Activated T-cell treated with anti-CD3 and anti-CD28 coated beads for 24 hours (primary cell): ENCODE measurements at places on chromosomes 2 and 18.

- no peak for DNase-seq
These were observed 181.2 kb downstream of the ATAD2B start for GRCh38 chr2:23745726-23746105.

DNA sequence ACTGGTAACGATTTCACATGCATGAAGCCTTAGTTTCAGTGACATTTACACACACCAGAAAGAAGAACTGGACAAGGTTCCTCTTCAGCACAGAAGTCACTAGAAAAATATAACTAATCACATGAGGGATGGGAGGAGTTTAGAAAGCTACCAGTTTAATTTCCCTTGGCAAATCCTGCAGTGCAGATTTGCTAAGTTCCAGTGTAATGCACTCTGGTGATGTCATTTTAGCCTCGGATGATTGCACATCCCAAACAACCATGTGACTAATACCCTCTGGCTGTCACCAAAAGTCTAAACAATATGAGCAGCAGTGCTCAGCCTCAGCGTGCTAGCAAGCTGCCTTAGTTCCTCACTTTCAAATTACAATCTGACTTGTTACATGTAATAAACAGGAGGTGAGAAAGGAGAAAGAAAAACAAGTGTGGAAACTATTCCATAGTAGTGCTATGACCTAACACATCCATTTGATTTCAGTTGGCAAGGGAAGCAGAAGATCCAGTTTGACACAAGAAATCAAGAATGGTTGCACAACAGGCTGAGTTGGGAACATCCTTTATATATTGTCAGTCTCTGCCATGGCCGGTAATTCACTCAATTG lies 35.3 kb upstream of the PPP1CB start:
- no peak for DNase-seq

DNA sequence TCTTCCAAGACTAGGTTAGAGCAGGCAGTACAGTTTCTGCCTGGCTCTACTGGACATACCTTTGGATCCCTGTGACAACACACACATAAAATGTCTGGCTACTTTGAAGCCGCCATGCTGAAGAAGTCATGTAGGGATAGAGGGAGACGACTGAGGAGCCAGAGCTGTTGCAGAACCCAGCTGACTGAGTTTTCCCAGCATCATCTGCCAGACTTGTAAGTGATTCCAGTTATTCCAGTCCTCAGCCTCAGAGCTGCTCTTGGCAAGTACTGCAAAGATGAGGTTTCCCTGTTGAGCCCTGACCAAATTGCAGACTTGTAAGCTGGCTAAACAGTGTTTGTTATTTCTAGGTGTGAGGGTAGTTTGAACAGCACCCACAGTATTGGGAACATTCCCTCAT lies 31.5 kb upstream of the TSPYL6 start:
- no peak for DNase-seq

DNA sequence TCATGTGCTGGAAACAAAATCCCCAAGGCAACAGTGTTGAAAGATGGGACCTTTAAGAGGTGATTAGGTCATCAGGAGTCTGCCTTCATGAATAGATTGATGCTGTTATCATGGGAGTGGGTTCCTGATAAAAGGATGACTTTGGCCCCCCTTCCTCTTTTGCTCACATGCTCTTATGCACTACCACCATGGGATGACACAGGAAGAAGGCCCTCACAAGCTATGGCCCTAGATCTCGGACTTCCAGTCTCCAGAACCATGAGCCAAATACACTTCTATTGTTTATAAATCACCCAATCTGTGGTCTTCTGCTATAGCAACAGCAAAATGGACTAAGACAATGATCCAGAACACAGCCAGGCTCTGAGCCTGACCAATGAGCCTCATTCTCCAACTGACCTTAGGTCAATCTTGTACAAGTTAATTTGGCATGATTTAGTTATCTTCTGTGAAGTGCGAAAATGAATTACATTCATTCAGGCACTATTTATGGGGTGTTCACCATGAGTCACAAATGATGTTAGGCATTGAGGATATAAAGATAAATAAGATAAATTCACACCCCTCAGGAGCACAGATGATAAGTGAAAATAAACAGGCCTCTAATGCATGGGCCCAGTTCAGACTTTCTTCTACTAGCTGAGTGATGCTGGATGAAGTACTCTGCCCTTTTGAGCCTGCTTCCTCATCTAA lies 37.7 kb upstream of the NT5C1B start:
- no peak for DNase-seq

DNA sequence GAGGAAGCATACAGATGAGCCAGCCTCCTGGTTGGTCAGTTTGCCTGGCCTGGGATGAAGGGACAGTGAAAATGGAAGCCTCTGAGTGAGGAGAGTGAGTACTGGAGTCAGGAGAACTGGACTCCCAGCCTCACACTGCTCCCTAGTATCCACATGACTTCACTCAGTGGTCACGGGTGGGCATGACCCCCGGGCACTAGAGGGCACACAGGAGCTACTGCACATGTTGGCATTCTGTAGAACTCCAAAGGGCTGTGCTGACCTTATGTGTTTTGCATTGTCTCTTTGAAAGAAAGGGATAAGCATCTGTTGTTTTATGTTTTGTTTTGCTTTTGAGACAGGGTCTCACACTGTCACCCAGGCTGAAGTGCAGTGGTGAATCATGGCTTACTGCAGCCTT lies 23.7 kb downstream of the NCAPH start:
- DNase-seq: no peak

- DNase-seq: peak; percentile 91
These were observed at the start of gene DUSP2 for GRCh38 chr2:96145036-96145847. DUSP2 (minus strand) TSS chr2:96145440; CDS start chr2:96145354, 86 bp downstream.

DNA sequence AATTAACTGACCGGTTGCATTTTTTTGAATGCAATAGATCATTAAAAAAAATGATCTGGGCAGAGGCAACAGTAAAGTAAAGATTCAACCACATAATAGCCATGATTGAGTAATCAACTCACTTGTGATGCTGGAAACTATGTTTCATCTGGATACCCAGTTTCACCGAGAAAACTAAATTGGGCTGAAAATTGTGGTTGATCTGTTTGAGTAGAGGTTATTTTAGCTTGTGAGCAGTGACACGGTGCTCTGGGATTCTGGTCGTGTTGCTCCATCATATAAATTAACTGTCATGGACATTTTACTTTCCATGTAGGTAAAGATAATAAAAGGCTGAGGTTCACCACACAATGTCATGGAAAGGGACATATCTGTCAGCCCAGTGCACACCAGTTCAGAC lies 58.7 kb downstream of the CD226 start:
- no peak for DNase-seq

DNA sequence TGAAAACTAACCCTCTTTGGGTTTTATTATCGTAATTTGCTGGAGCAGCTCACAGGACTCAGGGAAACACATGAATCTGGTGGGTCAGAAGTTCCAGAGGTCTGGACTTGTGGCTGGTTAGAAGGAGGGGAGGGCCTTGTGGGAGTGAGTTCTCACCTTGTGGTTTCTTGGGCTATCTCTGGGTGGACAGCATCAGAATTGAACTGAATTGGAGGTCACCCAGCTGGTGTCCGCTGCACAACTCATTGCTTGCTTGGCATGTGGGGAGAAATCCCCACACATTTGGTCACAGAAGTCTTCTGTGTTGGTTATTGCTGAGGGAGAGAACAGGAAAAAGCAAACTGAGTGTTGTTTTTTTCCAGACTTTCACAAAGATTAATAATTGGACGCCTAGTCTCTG lies 27.5 kb downstream of the ZNF892 start:
- DNase-seq: no peak

GRCh38 chr2:46534589-46534988 lies 55.2 kb downstream of the TMEM247 start:
- DNase-seq: no peak

DNA sequence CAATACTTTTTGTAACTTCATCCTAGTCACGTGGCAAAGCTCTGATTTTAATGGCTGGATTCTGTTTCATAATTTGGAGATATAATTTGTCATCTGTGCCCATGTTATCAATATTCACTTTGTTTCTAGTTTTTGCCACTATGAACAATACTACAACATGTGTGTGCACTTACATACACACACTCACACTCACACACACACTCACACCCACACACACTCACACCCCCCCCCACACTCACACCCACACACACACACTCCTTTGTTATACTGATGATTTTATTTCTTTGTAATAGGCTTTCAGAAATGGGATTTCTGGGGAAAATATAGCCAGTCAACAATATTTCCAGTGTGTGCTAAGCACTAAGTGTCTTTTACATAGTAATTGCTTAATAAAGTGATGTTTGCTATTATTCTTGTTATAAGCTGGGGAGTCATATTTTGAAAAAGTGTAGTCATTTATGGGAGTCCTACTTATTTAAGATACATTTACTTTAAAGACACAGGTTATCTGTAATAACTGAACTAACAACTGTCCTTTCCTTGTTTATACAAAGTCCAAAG lies 22.8 kb upstream of the ROCK2 start:
- no peak for DNase-seq

GRCh38 chr2:27347641-27348040 lies 8.9 kb downstream of the GTF3C2 start:
- no peak for DNase-seq

GRCh38 chr2:10400568-10400977 lies 47.6 kb downstream of the ODC1 start:
- peak; percentile 14 for DNase-seq

GRCh38 chr18:31723990-31724711 lies 36.5 kb downstream of the SLC25A52 start:
- no peak for DNase-seq

DNA sequence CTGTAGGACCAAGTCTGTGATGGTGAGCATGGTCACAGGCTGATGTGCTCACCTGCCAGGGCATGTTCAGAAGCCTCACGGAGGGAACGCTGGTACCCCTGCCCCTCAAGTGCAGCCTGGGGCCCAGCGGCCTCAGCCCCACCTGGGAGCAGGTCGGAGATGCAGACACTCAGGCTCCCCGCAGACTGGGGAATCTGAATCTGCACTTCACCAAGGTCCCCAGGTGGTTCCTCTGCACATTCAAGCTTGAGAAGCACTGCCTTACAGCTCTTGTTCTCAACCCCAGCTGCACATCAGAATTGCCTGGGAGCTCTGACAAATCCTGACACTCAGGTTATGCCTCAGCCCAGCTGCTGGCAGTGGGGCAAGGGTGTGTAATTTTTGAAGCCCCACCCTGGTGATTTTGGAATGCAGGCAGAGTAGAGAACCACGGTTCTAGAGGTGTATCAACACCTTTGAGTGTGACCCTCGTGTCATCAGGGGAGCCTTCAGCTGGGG lies 54.8 kb downstream of the CRACDL start:
- no peak for DNase-seq

GRCh38 chr18:62118328-62118727 lies 68.5 kb downstream of the PIGN start:
- DNase-seq: no peak

DNA sequence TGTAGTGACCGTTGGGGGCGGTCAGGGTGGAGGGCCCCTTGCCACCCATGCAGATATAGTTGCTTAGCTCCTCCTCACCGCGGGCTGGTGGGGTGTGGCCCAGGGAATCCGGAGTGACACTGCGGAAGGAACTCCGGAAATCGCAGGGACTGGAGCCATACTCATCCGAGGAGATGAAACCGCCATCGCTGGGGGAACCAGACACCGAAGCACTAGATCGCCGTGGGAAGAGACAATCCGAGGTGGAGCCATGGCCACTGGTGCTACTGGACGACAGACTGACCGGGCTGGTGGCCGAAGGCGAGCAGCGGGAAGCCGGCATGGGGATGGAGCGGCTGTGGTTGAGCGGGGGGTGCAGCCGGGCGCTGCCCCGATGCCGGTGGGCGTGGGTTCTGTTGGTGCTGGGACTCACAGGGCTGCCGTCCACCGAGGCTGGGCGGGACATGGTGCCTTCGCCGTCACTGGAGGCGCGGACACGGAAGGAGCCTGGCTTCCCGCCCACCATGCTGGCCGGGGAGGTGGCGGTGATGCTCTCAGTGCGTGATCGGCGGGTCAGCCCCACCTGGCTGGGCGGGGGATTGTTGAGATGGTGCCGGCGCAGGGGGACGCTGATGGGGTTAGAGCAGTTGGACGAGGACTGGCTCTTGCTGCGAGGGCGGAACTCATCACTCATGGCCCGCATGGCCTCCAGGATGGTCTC lies 2.2 kb downstream of the IRS1 start:
- DNase-seq: no peak

DNA sequence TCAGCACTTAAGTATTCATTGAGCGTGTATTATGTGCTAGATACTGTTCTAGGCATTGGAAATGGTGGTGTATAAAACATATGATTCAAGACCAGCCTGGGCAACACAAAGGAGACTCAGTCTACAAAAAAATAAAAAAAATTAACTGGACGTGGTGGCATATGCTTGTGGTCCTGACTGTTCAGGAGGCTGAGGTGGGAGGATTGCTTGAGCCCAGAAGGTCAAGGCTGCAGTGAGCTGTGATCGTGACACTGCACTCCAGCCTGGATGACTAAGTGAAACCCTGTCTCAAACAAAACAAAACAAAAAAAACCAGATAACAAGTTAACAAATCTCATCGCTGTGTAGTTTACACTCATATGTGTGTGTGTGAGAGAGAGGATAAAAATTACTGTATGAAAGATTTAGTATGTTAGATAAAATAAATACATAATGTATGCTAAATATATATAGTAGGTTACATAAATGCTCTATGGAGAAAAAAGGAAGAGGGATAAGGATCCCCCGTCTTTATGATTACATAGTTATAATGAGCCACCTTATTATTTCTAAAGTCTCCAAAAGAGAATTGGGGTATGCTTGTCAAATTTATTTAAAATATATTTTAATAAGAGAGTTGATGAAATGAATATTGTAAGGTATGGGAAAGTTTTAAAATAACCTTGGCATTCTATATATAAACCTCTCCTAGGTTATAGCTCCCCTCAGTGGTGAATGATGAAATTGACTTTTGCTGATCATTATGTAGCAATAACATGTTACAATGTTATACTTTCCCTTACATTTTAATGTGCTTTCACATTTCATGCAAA lies 69.2 kb downstream of the EHBP1 start:
- DNase-seq: no peak

- DNase-seq: no peak
These were observed 74.0 kb upstream of the ODC1 start for GRCh38 chr2:10522170-10522448.

- no peak for DNase-seq
These were observed 80.3 kb downstream of the OSBPL1A start for GRCh38 chr18:24317370-24317769.

GRCh38 chr2:174606336-174606735 lies 8.7 kb upstream of the WIPF1 start:
- no peak for DNase-seq

DNA sequence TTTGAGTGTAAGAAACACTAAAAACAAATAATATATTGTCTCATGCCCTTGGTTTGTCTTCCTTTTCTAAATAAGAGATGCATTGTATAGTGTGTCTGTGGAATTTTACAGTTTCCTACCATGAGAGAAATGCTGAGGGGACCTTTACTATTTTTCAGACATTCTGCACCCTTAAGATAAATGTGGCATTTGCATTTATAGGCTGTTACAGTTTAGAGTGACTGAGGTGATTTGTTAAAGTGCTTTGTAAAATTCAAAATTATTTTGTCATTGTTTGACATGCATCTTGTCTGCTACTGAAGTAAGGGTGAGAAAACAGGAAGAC lies 78.9 kb upstream of the ZSWIM2 start:
- DNase-seq: no peak

DNA sequence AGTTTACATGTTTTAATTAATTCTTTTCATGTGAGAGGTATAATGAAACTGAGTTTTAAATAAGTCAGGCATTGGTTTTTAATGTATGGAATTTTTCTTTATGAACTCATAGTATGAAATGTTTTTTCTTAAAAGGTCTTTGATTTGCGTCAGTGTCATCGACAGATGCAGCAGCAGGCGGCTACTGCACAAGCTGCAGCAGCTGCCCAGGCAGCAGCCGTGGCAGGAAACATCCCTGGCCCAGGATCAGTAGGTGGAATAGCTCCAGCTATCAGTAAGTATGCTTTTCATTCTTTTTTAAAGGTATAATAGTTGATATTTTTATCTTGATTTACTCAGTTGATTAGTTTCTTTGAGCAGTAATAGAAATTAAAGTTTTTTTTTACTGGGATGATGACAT lies 46.5 kb downstream of the SMAD4 start:
- no peak for DNase-seq
